Motor neuron (in vitro differentiated cells): ENCODE measurements at places on chromosomes 1 and 21. TPM values are rescaled to one million over a fixed set of nuclear protein-coding genes. Genes with fewer than 3 reads are reported as not detected.

DNA sequence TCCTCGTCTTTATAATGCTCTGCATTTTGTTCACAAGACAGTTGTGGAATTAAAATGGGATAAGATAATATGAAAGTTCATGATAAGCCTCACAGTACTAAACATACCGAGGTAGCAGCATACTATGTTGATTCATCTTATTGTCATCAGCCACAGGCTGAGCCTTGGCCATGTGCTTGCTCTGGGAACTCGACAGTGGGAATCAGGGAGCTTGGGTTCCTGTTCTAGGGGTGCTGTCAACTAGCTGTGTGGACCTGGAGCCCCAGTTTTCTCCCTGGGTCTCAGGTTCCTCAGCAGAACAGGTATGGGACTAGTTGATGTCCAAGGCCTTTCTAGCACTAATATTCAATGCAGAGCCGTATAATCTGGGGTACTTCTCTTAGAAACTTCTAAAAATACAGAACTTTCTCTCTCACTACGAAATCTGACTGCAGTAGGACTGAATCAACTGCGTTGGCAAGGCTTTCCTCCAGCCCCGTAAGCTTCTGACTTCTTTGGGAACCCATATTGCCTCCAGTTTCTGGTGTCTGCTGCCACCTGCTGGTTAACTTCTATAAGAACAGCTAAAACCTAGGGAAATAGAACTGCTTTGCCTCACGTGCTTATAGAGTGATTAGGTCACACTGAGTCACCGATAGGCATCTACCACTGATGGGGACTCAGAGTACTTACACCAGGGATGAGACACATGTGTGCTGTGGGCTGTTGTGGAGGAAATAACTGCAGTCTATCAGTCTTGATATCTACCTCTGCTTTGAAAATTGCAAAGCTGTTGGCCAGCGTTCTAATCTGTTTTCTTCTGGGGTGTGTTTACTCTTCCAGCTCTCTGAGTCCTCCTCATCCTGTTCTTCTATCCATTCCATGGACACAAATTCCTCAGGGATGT is 110.9 kb downstream of the RGL1 start:
- ATAC-seq, result peak; percentile 97

DNA sequence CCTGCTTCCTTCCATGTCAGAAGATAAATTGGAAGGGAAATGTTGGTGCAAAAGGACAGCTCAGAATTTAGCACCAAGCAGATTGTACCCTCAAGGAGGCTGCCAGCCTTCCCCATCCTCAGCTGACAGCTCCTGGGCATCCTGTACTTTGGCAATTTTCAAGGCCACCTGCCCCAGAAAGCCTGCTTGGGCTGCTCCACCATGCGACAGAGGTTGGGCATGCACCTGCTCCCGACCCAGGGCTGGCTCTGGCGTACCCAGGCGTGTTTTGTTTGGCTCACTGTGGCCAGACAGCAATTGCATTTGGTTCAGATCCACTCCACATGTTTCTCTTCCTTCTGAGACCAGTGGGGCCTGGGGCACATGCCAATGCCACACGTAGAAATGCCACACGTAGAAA is 547.8 kb downstream of the NPHP4 start:
- ATAC-seq, result no peak

Gene SHISAL2A
- total RNA-seq, result 2.2 and 2.6 TPM in 2 replicates

Gene FLG2
- total RNA-seq, result 0.07 and 0.08 TPM in 2 replicates
